ENCODE measurements at places on chromosomes 11 and 22. TPM values are rescaled to one million over a fixed set of nuclear protein-coding genes. Genes with fewer than 3 reads are reported as not detected.
A peak's percentile ranks its signal among the peaks of the same experiment; 100 is the strongest.

DNA sequence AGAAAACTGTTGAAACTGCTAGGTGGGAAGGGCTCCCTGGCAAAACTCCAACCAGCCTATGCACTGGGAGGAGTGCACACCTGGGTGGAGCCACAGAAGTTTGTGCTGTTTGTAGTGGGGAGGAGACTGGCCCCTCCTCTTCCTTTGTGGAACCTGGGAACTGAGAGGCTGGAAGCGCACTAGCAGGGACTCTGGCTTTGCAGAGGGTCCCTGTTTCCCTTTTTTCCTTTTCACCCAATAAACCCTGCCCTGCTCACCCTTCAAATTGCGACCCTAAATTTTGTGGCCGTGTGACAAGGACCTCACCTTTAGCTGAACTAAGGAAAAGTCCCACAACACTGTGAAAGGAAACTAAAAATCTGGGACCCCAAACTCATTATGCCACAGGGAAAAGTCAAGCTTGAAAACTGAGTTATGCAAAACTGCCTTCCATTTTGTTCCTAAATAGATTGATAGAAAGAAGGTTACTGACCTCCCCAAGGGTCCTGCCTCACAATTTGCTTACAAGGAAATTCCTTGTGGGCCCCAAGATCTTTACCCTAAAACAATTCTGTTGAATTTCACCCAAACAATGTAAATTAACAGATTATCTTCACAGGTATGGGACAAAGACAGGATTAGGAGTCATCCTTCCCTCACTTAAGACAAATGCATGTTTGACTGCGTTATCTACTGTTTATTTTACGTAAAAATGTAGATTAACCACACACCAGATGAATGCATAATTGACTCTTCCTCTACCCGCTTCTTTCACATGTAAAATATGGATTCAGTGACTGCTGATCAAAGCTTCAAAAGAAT is 81.0 kb downstream of the SLC36A4 start:
- no peak overlapping the region for H3K27ac ChIP-seq
- no peaks in the 10 kb centered on the region for H3K36me3 ChIP-seq
- H3K4me3 ChIP-seq = no peak overlapping the region
- H3K27me3 ChIP-seq = no peaks in the 10 kb centered on the region

DNA sequence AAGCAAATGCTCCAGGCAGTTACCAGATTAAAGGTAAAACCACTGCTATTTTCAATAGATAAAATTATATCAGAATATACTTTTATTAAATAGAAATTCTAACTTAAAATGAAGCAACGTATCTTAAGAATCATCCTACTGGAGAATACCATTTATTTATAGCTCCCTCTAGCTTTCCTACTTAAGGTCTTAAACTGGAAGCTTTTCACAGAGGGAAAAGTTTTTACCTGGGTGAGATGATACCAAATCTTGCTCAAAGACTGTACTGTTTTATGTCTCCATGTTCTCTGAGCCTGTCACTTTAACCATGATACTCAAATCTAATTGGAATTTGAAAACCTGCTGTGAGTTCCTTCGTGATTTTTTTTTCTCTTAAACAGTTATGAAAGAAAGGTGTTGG is 291.8 kb downstream of the AASDHPPT start:
- DNase-seq = no peak
- peak overlapping the region; percentile 48 for H3K27ac ChIP-seq
- no peak overlapping the region for H3K4me3 ChIP-seq
- H3K4me1 ChIP-seq = peaks cover 21% of the 10 kb centered on the region
- H3K27me3 ChIP-seq = no peaks in the 10 kb centered on the region
- no peaks in the 10 kb centered on the region for H3K36me3 ChIP-seq

DNA sequence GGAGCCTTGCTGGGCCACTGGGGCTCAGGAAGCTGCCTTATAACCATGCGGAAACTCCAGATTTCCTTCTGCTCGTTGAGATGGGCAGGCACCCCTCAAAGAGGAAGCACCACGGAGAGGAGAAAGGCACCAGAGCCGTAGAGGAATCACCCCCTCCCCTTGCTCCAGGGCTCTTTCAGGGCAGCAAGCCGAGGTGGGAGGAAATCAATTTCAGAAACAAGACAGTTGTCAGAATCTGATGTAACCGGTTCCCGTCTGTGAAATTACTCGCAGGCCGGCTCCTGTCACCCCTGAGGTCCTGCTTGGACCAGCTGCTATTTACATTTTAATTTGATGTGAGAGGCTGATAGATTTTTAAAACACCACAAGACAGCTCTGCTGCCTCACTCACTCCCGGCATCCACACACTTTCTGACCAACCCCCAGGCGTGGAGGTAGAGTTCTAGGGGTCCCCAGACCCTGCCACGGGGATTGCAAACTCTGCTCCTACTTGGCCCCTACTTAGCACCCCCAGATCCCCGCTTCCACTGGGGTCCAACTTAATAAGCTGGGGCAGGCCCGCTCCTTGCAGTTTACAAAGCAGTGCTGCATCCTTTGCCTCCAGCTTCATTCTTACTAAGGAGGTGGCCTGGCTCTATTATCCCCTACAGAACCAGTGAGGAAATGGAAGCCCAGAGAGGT is 162.5 kb downstream of the CEP164 start:
- peaks cover 95% of the 10 kb centered on the region for H3K27me3 ChIP-seq
- no peaks in the 10 kb centered on the region for H3K36me3 ChIP-seq
- no peak overlapping the region for H3K27ac ChIP-seq
- H3K4me1 ChIP-seq = no peaks in the 10 kb centered on the region
- DNase-seq = no peak

GRCh38 chr22:47654922-47655491 is 892.6 kb downstream of the TBC1D22A start:
- H3K27me3 ChIP-seq = no peaks in the 10 kb centered on the region
- DNase-seq = no peak
- no peak overlapping the region for H3K4me3 ChIP-seq
- no peaks in the 10 kb centered on the region for H3K4me1 ChIP-seq

DNA sequence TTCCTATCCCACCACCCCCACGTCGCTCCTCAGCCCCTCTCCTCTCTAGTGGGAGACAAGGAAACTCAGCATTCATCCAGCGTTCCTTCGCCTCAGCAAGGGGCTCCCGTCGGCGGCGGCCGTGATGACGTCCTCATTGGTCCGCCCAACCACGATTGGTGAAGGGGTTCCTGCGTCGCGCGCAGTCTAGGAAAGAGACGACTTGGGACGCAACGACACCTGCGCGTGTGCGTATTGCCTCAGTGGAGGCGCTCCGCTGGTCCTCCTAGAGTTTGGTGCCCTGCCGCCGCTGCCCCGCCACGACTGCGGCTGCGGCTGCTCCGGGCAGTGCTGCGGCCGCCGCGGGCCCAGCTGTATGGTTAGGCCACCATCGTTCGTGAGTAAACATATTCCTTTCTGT is 56.6 kb downstream of the CCDC81 start:
- no peaks in the 10 kb centered on the region for H3K27me3 ChIP-seq
- no peak overlapping the region for H3K4me3 ChIP-seq
- no peak for DNase-seq
- no peak overlapping the region for H3K27ac ChIP-seq

- H3K36me3 ChIP-seq = peaks cover 11% of the 10 kb centered on the region
- H3K27ac ChIP-seq = no peak overlapping the region
- H3K4me1 ChIP-seq = peaks cover 49% of the 10 kb centered on the region
- H3K27me3 ChIP-seq = no peaks in the 10 kb centered on the region
Observed at GRCh38 chr11:71450939-71451338, 2.1 kb upstream of the NADSYN1 start.

- H3K27me3 ChIP-seq = no peaks in the 10 kb centered on the region
- no peak overlapping the region for H3K4me3 ChIP-seq
- no peaks in the 10 kb centered on the region for H3K4me1 ChIP-seq
- no peak for DNase-seq
- H3K27ac ChIP-seq = no peak overlapping the region
Observed at GRCh38 chr22:31378123-31378522, 21.3 kb upstream of the DRG1 start.

GRCh38 chr22:50683086-50683993 is 10.7 kb downstream of the SHANK3 start:
- no peak for DNase-seq
- no peak overlapping the region for H3K27ac ChIP-seq
- H3K27me3 ChIP-seq = no peaks in the 10 kb centered on the region
- no peaks in the 10 kb centered on the region for H3K4me1 ChIP-seq

DNA sequence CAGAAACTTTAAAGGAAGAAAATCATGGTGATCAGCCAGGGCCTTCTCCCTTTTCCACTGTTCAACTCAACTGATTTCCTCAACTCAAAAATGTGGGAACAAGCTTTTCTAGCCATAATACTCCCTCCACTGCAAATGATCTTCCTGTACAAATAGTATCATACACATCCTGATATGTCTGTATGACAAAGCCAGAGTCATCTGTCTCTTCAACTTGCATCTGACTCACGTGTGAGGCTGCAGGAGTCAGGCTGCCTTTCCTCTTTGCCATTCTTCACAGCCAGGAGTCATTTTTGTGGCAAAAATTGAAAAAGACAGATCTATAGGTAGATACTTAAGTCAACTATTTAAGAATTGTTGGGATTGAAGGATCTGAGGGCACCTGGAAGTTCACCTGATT is 13.3 kb downstream of the PATZ1 start:
- H3K4me1 ChIP-seq = peaks cover 26% of the 10 kb centered on the region
- no peak for DNase-seq
- peaks cover 37% of the 10 kb centered on the region for H3K36me3 ChIP-seq
- H3K27me3 ChIP-seq = no peaks in the 10 kb centered on the region

DNA sequence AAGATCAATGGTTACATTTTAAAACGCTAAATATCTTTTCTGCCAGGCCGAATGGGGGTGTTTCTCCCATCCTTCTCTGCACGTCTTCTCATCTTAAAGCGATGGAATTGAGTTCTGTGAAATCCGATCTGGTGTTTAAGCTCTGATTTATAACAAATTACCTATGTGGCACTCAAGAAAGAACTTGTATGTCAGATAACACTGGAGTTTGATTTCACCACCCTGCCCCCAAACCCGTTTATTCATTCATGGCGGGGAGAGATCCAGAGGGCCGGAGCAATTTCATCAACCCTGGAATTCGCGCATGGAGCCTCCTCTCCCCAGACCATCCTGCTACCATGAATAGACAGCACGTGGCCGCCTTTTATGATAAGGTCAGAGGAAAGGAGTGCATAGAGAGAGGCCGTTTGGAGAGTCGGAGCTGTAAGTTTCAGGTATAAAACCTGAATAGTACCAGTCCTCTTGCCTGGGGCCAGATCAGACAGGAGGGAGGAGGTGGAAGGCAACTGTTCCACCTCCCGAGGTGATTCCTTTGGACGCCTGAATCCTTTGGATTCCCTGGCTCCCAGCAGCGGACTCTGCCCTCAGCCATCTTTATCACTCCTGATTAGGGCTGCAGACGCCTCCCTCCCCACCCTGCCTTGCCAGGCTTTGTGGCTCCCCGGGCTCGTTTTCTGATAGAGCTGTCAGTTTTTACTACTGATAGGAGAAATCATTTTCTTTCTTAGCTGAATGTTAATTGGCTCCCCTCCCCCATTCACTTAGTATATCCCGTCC is 27.3 kb upstream of the NFAM1 start:
- DNase-seq = no peak
- no peak overlapping the region for H3K4me3 ChIP-seq
- no peak overlapping the region for H3K27ac ChIP-seq

GRCh38 chr11:125081098-125081798 is 18.1 kb downstream of the SLC37A2 start:
- H3K27ac ChIP-seq = no peak overlapping the region
- H3K36me3 ChIP-seq = peaks cover 6% of the 10 kb centered on the region
- no peak overlapping the region for H3K4me3 ChIP-seq
- no peak for DNase-seq
- H3K27me3 ChIP-seq = no peaks in the 10 kb centered on the region
- H3K4me1 ChIP-seq = peaks cover 73% of the 10 kb centered on the region

The VPREB3 gene
- 0.90 TPM for total RNA-seq

The OR51B4 gene
- total RNA-seq = not detected
